NCI-H1930 (cell line): ENCODE measurements at places on chromosomes 1 and 21.

- no peak for DNase-seq
Measured at GRCh38 chr1:199157494-199157893, 518.7 kb downstream of the PTPRC start.

- DNase-seq = no peak
Measured at GRCh38 chr1:53454019-53454418, 5.2 kb upstream of the DMRTB1 start.

DNA sequence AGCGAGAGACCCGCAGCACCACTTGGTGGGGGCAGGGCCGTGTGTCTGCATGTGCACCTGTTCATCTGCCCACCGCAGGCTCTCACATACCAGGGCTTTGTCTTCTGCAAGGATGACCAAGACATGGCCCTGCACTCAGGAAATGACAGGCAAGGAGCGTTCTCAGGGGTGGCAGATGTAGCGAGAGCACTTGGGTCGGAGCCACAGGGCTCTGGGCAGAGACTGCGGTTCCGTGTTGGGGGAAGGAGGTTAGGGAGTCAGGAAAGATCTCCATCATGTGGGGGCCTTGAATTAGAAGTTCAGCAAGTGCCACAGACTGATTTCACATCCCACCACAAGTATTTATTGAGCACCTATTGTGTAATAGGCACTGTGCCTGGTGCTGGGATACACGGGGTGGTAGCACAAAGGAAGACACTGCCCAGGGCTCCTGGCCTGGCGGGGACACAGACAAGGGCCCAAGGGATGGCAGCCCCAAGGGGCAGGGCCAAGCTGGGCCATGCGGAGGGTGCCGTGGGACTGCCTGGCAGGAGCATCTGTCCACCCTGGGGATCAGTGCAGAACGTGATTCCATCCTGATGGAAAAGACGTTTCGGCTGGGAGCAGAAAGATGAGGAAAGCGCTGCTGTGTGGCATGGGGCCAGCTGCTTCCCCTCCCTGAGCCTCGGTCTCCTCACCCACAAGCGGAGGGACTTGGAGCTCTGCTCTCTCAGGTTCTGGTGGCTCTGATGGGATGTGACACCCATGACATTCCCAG lies 11.4 kb upstream of the SPSB1 start:
- DNase-seq = no peak

- DNase-seq = no peak
Measured at GRCh38 chr1:64004451-64005025, 198.9 kb upstream of the UBE2U start.

- no peak for DNase-seq
Measured at GRCh38 chr1:183912265-183912886, 107.5 kb downstream of the RGL1 start.

DNA sequence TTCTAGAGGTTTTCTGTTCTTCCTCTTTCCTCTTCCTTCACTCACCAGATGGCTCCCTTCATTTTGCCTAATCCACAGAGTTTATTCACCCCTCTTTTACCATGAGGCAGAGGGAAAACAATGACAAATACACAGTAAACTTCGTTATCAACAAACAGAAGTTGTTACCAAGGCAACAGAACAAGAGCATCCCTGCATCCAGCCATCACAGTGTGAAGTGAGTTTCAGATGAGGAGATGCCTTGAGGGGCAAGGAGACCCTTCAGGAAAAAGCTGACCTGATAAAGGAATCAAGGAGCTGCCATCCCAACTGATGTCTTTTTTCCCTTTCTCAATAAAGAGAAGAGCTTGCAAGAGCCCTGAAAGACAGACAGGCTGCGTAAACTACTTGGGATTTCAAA lies 195.3 kb downstream of the BRINP2 start:
- DNase-seq = no peak
